Tongue (tissue), 3 donors: ENCODE measurements at places on chromosomes 7 and 10. TPM values are rescaled to one million over a fixed set of nuclear protein-coding genes. Genes with fewer than 3 reads are reported as not detected.

Gene ATOH7
- 0.82 TPM for total RNA-seq

Gene ANKRD22
- 4.1 TPM for total RNA-seq

Gene NRF1
- 19.6 TPM for total RNA-seq

Gene ZNF804B
- not detected for total RNA-seq

Gene EVX1
- not detected for total RNA-seq
